SIG-M5 (cell line): ENCODE measurements at places on chromosomes 1 and 21.

DNA sequence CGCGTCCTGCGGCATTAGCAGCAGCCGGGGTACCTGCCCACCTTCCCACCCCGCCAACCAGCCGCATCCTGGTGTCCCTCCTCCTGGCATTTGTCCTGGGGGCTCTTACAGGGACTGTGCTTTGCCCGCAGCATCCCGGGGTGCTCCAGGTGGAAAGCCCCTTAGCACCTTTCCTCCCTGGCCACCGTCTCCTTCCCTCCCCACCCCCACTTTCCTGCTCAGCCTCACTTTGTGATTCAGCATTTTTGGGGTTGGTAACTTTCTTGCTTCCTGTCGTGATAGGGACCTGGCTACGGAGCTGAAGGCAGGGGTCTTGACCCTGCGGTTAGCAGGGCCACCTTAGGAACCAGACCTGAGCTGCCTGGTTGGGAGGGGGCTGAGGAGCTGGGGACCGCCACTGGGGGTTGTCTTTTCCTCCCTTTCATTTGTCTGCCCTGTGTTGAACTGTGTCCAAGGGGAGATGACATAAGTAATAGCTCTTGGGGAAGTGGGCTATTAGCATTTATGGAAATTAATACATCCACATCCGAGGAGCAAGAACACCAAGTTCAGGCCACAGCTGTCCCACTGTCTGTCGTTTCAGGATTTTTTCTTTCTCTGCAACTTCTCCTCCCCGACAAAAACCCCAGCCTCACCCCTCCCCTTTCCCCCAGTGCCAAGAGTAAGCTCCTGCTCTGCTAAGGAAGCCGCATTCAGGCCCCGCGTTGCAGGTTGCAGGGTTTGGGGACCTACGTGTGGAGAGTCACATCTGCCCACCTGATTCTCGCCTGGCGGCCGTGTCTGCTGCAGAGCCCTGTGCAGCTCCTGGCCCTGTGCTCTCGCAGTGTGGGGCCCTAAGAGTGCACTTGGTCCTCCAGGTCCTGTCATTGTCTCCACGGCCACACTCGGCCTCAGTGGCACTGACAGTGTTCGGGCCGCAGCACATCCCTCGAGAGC is 1.6 kb upstream of the NPHP4 start:
- no peak for DNase-seq

- DNase-seq: no peak
These were observed 118.0 kb upstream of the PLPPR4 start for GRCh38 chr1:99146129-99146848.

- DNase-seq: no peak
These were observed 368.0 kb upstream of the PRMT6 start for GRCh38 chr1:106688446-106688845.

DNA sequence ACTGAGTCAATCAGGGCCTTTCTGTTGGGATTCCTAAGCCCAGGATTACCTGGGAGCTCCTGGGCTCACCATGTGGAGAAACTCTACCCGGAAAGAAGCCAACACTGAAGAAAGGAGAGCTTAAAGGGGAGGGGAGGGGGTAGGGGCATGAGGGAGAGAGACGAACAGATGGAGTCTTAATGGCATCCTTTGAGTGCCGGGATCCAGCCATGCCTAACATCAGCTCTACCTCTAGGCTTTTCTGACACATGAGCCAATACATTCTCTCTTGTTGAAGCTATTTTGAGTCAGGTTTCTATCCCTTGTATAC is 75.0 kb downstream of the NPHP4 start:
- no peak for DNase-seq

GRCh38 chr1:159009287-159009686 is 420 bp upstream of the IFI16 start:
- no peak for DNase-seq

DNA sequence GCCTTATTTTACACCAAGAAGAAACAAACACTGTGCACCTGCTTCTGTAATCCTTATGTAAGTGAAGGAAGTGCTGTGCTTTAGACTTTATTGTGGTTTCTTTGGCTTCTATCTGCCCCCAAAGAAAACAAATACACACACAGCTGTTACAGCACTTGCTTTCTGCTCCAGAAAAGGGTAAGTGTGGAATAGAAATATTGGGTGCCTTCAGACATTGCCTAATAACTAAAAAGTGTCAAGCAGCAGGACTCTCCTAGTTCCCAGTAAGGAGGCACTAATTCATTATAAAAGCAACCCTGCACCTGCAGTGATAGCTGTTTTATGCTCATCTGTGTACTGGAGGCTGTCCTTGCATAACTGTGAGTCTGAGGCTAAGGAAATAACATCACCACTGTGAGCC is 23.4 kb upstream of the PRRX1 start:
- DNase-seq: no peak

DNA sequence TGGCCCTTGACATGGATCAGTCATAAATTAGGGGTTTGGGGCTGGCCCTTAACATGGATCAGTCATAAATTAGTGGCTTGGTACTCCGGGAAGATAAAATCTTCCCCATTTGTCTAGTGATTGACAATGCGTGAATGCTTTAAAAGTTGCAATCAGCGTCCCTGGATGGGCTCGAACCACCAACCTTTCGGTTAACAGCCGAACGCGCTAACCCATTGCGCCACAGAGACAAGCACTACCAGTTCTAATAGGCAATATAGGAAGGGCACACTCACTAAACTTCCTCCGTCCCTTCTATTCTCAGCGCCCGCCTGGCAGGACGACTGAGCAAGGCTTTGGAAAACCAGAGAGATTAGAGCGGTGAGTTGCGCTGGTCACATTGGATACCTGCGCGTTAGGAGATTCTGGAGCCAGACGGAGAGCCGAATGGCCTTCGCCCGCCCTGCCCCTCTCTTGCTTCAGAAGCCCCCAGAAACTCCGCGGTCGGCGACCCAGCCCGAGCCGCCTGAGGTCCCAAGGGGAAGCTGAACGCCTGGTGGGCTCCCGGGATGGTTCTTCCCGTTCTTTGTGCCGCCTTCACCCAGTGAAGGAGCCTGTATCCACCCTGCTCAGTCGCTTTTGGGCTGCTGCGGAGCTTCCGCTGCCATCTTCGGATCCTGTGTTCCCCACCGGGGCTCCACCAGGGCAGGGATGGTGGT is 235.9 kb downstream of the FAM72C start:
- no peak for DNase-seq

GRCh38 chr21:45113543-45113942 is 39.2 kb downstream of the ADARB1 start:
- DNase-seq: no peak

DNA sequence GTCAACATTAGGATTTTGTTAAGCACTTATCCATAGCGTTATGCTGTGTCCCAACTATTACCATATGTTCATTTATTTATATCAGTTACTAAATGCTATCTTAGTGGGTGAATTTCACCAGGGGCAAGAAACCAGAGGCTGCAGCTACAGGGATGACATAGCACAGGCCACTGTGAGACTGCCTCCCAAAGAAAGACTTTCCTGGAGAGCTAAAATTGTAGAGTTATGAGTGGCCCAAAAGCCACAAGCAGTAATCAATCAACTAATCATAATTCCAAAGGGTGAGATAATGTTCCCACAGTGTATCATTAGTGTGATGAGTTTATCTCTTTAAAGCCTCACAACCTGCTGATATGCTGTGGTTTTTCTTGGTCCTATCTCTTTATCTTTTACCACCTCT is 3.8 kb upstream of the TGFB2 start:
- no peak for DNase-seq

GRCh38 chr1:9013819-9014218 is 12.4 kb downstream of the SLC2A7 start:
- DNase-seq: no peak

GRCh38 chr1:93749894-93750301 is 68.3 kb upstream of the BCAR3 start:
- no peak for DNase-seq

DNA sequence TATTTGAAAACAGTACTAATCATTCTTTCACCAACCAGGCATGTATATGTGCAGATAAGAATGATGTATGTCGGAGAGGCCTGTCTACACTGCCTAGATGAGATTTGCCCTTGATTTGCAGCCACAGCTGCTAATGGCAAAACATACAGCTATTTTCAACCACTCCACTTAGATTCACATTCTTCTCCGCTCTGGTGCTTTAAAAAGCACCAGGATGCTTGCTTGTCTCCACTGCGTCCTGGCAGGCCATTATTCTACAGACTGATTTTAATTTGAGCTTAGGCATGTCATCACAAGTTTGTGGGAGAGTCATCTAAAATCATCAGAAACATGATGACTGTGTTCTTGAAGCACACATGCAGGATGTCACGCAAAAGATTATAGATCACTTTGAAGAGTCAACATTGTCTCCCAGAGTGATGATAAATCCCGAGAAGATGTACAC is 119.0 kb upstream of the NRIP1 start:
- DNase-seq: no peak

- no peak for DNase-seq
These were observed 174.8 kb upstream of the VAMP3 start for GRCh38 chr1:7596126-7596965.

DNA sequence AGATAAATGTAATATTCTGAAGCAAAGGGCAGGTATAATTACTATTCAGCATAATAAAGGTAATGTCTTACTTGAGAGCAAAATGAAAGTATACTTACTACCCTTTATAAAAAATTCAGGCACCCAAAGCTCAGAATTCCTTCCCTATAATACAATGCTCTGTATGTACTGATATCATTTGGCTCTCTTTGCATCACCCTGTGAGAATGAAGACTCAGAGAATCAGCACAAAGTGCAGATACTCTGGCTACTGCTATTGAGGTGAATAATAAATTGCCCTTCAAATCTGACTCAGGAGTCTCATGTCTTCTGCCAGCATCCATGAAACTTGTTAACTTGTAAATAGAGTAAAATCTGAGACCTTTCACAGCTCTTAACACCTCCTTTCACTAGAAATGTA is 108.5 kb upstream of the KCTD3 start:
- no peak for DNase-seq

DNA sequence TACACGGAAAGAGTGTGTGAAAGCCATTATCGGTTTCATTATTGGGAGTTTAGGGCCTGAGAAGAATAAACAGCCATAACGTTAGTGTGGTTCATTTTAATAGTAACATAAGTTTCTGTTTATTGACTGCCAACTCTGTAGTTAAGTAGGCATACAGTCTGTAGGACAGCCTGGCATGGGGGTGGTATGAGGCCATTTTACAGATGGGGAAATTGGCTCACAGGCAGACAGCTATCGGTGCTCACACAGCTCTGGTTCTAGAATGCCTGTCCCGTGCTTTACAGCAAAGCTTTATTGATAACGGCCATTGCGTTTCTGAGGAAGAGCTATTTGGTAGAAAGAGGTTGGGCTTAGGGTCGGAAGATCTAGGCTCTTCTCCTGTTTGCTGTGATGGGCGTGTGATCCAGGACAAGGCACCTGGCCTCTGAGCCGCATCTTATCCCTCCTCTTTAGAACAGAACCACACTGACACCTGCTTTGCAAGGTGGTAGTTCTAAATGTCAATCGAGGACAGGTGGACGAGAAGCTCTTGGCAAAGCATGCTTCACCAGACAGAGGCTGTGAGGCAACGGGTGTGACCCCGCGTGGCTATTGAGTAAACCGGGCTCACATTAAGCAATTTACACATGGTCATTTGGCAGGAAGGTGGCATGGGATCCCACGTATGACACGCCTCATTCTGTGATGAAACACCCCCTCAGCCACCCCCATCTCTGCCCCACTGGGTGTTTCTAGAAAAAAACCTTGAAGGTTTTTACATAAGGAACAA is 14.9 kb downstream of the ETS2 start:
- DNase-seq: no peak

DNA sequence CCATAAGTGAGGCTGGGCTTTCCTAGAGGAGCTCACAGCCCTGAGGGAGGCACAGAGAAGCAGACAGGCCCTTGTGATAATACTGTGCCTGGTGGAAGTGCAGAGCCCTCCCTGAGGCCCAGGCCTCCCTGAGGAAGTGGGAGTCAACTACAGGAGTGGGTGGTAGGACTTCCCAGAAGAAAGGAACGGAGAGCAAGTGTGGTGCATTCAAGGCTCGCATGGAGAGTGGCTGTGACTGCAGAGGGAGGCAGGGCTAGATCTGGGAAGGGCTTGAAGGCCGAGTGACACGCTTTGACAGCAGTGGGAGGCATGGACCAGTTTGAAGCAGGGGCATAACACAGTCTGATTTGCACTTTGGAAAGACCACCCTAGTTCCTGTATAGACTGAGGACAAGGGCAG is 37.3 kb downstream of the AZIN2 start:
- DNase-seq: no peak

GRCh38 chr1:201191653-201192260 is 1.1 kb downstream of the IGFN1 start:
- DNase-seq: no peak

GRCh38 chr1:38783640-38784229 is 75.8 kb downstream of the RRAGC start:
- DNase-seq: no peak

- DNase-seq: no peak
These were observed 1.3 kb downstream of the FYB2 start for GRCh38 chr1:56817716-56818463.

DNA sequence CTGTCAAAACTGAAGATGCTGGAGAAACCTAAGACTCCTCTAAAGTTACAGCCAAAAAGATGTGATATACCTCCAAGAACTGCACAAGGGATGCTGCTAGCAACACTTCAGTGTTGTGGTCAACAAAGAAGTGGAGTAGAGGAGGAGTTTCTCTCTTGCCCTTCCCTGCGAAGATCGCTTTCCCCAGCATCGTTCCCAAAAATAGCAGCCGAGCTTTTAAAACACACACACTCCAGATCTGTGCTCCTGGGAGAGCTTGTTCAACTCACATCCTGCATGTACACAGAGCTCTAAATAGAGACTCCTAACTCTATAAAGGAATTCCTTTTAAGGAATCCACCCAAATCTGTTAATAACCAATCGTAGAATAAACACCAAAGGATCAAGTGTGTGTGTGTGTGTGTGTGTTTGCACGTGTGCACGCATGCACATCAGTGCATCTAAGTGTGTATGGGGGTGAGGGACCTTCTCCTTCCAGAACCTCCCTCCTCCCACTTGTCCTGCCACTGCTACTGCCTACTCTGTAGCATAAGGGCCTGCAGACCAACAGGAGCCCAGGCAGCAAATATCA is 58.5 kb downstream of the PSMG1 start:
- DNase-seq: no peak

GRCh38 chr1:174815474-174815908 is 184.3 kb upstream of the CACYBP start:
- DNase-seq: no peak

GRCh38 chr1:36576551-36577110 is 93.9 kb upstream of the CSF3R start:
- no peak for DNase-seq

DNA sequence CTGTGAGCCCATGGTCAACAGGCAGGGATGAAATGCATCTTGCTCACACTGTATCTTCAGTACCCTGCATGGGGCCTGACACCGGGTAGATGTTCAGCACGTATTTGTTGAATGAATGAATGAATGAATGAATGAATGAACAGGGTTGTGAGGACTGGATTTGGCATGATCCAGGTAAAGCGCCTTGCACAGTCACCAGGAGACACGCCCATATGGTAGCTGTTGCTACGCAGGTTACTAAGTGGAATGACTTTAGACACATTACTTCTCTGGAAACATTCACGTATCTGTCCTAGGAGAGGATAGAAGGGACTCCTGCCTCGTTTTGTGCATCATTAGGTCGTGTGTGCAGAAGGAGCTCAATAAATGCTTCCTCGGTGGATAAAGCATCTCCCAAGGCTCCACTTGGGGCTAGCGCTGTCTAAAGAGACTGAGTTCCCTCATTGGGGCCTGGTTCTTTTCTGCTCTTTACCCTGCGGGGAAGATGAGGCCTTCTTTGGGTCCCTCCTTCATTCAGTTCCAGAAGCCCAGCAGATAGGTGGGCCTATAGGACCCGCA is 54.2 kb downstream of the NDUFS5 start:
- DNase-seq: no peak

GRCh38 chr1:56849750-56850149 is 4.8 kb upstream of the C8A start:
- no peak for DNase-seq
